ENCODE measurements at places on chromosomes 6 and 20. TPM values are rescaled to one million over a fixed set of nuclear protein-coding genes. Genes with fewer than 3 reads are reported as not detected.

- DNase-seq = no peak
Observed at GRCh38 chr6:121645100-121645745, 209.8 kb downstream of the GJA1 start.

DNA sequence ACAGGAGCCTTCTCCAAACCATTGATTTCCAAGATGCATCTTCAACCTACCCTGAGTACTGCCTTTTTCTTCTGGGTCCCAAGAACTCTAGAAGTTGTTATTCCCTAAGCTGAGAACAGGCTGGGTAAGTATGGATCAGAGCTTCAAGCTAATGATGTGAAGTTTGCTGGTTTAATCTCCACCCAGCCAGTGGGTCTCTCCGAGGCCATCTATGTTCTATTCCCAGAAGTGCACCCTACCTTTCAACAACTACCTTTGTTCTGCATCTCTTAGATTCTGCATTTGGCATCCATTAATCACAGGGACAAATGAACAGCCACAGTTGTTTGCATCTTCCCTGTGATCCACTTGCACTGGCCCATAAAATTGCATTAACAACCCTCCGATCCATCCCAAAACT lies 246.2 kb downstream of the HIVEP2 start:
- DNase-seq = no peak

DNA sequence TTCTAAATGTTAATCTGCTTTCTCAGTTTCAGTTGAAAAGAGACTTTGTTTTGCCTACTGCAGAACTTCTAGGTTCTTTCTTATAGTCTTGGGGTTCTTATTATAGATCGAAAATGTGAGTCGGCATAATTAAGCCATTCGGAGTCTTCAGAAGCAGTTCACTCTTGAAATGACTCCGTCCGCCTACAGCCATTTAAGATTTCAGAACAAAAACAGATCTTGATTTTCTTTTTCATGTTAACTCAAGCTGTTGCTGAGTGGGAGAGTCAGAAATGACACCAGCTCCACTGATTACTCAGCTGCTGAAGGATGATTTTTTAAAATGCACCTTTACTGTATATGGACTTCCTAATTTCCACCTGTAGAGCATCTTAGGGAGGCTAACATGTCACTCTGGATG lies 15.9 kb downstream of the PRDM1 start:
- no peak for DNase-seq

GRCh38 chr20:24851346-24852019 lies 97.6 kb upstream of the CST7 start:
- DNase-seq = no peak

DNA sequence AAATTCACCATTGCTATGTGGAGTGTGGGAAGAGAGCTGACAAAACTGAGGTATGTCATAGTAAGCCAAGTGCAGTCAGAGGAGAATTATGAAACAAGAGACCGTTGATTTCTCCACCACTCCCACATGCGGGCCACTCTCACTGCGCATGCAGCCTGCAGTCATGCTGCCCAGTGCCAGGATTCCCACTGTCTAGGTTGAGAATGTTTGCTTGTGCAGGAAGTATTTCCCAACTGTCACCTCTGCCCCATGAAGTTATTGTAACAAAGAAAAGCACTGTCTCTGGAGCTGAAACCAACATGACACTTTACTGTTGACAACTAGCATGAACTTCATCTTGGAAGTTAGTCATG lies 18.7 kb upstream of the SFT2D1 start:
- DNase-seq = no peak

- DNase-seq = no peak
Observed at GRCh38 chr6:113396730-113397129, 460.4 kb upstream of the MARCKS start.

- no peak for DNase-seq
Observed at GRCh38 chr20:48329676-48330664, 497.8 kb downstream of the PREX1 start.

DNA sequence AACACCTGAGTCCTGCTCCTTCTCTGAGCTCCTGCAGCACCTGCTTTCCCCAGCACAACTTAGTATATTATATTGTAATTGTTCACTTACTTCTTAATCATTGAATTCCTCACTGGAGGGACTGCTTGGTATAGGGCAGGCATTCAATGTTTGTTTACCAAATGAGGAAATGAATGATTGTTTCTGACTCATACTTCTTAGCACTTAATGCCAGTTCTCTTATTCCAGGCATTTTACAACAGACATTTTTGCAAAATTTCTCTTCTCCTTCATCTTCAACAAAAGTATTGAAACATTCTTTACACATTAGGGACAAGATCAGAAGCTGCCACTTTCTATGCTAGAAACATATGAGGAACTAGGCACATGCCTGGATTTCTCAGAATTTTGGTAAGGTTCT lies 119.4 kb downstream of the TBX18 start:
- DNase-seq = no peak

DNA sequence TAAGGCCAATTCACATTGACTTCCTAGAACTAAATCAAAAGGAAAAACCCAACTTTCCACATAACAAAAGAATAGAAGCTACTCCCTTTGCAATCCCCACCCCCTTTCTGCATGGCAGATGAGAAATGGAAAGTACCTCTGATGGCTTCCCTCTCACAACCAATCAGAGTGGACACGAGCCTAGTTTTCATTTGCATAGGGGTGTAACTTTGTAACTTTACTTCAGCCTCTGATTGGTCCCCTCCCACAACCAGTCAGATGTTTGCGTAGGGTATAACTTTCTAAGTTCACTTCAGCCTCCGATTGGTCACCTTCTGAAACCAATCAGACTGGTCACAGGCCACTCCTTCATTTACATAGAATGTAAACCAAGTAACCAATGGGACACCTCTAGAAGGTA lies 328.5 kb downstream of the CDH26 start:
- no peak for DNase-seq

- no peak for DNase-seq
Observed at GRCh38 chr6:107879941-107880340, 55.8 kb upstream of the SCML4 start.

DNA sequence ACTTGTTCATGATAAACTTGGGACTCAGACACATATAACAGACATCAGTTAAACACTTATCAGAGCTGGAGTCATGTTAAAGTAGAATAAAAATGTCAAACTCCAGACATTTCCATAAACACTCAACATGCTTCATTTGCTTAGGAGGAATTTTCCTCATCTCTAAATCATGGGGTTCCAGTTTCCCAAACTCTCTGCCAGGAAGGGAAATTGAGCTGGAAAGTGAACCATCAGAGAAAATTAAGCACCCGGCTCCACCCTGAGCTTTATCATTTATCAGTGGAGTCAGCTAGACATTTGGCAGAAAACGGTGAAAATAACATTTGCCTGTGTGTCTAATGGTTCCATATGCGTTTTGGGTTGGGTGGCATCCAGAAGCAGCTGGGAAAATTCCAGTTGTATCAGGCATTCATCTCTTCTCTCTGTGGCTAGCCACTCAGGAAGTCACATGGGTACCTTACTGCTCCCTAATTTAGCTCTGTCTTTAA lies 25.3 kb upstream of the ZNFX1 start:
- DNase-seq = peak; percentile 48

GRCh38 chr6:116533233-116533957 lies 12.1 kb downstream of the TRAPPC3L start:
- DNase-seq = no peak

DNA sequence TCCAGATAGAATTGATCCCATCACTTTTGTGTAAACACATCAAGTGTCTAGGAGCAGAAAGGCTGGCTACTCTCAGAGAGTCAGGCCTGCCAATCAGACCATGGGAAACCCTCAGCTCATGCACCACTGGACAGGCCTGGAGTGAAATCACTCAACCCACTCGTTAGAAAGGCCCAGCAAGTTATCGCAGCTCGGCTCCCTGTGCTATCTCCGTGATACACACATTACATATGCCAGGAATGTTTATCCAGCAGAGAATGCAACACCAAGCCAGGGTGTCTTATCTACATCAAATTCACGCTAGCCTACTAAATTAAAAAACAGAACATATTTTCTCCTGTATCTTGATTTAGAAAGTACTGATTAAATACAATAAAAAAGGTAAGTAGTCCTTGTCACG lies 232.4 kb upstream of the FOXQ1 start:
- DNase-seq = no peak

- DNase-seq = peak; percentile 82
Observed at GRCh38 chr6:15491255-15491985, 171.4 kb downstream of the DTNBP1 start.

- DNase-seq = no peak
Observed at GRCh38 chr6:3454273-3455010, 2.4 kb downstream of the SLC22A23 start.

DNA sequence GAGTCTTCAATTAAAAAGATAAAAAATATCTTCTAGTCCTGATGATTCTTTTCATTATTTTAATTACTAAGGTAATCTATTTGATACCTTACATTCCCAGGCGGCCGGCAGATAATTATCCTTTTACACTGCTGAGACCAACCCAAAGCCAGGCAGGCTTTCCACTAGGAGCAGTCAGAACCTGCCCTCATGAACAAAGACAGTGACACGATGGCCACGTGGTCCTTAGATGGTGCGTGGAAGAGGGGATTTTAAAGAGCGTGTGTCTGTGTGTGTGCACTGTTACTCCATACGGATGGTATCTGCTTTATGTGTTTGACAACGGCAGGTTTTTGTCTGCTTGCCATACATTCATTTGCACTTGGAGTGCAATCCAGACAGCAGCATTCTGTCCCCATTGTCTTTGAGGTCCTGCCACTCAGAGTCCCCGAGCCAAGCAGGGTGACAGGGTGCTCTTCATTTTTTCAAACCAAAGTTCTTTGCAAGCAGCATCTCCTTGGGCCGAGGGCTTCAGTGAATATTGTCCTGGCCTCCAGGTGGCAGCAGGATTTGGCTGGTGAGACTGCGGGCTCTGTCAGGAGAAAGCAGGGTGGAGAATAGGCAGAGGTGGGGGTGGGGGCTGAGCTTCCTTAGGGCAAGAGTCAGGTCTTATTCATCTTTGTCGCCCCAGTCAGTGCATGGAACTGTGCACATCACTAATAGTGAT lies 260.5 kb downstream of the NRN1 start:
- DNase-seq = no peak

GRCh38 chr6:41498968-41499599 lies 47.1 kb upstream of the FOXP4 start:
- no peak for DNase-seq

DNA sequence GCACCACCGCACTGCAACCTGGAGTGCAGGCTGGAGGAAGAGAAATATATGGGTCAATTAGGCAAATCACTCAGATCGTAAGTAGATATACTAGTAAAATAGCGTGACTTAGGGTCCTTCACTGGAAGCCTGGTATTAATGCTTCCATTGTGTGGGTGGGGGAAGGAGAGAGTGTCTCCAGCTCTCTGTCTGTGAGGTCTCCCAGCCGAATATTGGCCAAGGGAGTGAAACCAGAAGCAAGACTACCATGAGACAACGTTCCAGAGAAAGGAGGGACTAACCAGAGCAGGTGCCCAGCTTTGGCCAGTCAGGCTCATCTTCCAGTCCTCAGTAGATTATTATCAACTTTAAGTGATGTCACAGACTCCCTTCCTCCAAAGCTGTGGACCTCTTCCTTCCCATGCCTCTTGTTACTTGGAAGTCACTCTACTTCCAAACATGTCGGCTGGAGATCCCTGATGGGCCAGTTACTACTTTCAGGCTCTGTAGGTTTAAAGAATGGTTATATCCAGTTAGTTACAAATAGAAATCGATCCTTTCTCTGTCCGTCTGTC lies 28.8 kb downstream of the MTHFD1L start:
- no peak for DNase-seq

GRCh38 chr6:125154761-125155135 lies 1.2 kb downstream of the TPD52L1 start:
- no peak for DNase-seq

DNA sequence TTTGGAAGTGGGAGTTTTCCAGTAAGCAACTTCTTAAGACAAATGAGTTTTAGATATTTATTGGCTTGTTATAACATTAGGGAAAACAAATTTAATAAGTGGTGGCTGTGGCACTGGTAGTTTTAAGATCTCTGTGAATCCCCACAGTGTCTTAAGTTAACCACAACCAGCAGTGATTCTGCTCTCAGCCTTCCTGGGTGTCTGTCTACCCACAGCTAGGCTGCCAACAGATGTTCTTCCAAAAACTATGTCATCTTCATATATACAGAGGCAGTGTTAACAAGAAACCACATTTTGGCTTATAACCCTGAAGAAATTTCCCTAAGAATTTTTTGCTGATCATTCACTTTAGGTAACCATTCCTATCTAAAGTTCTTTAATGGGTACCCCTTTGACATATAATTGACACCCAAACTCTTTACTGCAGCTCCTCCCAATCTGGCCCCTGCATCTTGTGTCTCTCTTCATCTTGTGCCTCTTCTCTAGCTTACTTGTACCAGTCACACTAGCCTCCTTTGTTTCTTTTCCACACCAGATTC lies 52.7 kb downstream of the TOP1 start:
- DNase-seq = no peak

- peak; percentile 34 for DNase-seq
Observed at GRCh38 chr6:49849213-49849907, 17.0 kb downstream of the CRISP1 start.

DNA sequence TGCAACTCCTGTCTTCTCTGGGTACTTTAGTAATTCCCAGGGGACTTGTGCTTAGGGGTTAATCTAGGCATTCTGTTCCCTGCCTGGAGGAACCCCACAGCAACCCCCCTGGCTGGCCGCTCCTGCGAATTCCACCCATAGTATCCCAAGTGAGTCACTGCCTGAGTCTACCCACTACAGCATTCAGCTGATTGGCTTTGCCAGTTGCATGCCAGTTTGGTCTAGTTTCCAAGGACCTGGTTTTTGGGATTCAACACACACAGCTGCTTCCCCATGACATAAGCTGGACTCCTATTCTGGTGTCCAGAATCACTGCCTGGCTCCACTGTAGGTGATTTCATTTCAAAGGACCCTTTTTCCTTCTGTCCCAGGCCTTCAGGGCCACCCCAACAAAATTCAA lies 40.3 kb downstream of the PLCG1 start:
- DNase-seq = no peak

- no peak for DNase-seq
Observed at GRCh38 chr20:58712151-58712791, 19.7 kb downstream of the NPEPL1 start.

DNA sequence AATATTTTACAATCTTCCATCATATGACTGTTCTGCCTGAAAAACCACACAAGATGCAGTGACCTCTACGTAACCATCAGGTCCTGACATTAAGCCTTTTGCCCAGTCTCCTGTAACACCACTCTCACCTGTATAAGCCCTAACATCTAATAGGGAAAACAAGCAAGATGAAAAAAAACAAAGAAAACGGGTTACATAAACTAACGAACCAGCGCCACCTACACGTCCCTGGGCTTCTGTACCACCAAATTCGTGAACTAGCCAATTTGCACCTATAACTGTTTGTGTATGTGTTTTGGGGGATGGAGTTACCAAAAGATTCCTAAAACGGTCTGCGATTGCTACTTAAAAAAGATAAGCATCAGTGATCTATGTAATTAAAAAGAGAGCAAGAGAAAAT lies 70.2 kb downstream of the BLOC1S5 start:
- DNase-seq = no peak

- no peak for DNase-seq
Observed at GRCh38 chr20:57672953-57673575, 36.8 kb downstream of the PMEPA1 start.

- no peak for DNase-seq
Observed at GRCh38 chr6:159753081-159753872, 8.6 kb upstream of the ACAT2 start.

SLC35D3 gene
- not detected for polyA plus RNA-seq

KIF6 gene
- polyA plus RNA-seq = 4.1 TPM

POLR3F gene
- polyA plus RNA-seq = 19.5 TPM

ESF1 gene
- polyA plus RNA-seq = 25.3 TPM

KHDRBS2 gene
- 1.9 TPM for polyA plus RNA-seq

ANKEF1 gene
- 8.6 TPM for polyA plus RNA-seq

CST7 gene
- polyA plus RNA-seq = 0.38 TPM
